ENCODE measurements at places on chromosomes 16 and 17.

GRCh38 chr17:337022-337420, 15.6 kb downstream of the RPH3AL start:
- DNase-seq: no peak

DNA sequence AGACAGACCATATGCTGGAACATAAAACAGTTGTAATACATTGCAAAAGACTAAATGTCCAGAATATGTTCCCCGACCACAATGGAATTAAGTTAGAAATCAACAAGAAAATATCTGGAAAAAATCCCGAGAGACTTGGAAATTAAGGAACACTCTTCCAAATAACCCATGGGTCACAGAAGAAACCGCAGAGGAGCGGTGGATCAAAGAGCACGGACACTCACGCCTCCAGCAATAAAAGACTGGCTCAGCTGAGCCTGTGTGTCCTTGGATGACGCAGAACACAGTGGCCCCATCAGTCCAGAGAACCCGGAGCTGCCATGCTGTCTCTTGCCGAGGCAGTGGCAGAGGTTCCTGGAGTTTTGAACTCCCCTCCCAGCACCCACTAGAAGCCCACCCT, 30.9 kb upstream of the FOXF1 start:
- no peak for DNase-seq

DNA sequence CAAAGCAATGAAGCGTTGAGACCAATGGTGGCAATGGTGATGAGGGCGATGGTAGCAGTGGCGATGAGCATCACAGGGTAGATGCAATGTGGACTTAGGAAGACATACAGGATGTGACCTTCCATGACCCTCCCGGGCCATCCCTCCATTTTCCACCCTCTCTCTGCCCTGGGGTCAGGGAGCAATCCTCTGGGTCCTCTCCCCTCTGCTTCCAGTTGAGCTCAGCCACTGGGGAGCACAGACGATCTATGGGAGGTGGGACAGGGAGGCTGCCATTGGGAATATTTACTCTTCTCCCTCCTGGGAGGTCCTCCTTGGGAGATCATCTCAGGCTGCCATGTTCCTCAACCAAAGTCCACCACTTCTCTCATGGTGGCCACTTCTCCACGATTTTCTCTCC, 260.7 kb upstream of the FOXF1 start:
- DNase-seq: no peak

- no peak for DNase-seq
Observed at GRCh38 chr17:3502466-3502865, 26.7 kb downstream of the ASPA start.

DNA sequence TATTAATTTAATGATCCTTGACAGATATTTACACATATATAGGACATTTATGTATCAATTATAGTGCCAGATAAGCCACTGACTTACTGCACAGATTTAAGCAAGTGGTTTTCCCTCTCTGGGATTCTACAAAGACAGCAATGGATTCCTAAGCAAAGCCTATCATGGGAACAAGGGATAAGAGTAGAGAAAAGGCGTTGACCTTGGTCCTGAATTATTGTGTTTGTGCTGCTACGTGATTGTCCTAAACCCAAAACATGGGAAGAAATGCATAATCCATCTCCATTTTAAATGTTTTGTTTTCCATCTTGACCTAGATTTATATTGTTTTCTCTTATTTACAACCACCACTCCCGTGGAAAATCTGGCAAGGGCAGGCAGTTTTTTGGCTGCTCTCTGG, 14.0 kb downstream of the SLFN11 start:
- no peak for DNase-seq

GRCh38 chr17:37489197-37490001, at the start of gene DUSP14:
Gene DUSP14 (plus strand): TSS chr17:37489891. CDS start chr17:37512273, 22,382 bp downstream.
- peak; percentile 76 for DNase-seq
